Retina (tissue), 1 donor: ENCODE measurements at places on chromosomes 16 and 17.

DNA sequence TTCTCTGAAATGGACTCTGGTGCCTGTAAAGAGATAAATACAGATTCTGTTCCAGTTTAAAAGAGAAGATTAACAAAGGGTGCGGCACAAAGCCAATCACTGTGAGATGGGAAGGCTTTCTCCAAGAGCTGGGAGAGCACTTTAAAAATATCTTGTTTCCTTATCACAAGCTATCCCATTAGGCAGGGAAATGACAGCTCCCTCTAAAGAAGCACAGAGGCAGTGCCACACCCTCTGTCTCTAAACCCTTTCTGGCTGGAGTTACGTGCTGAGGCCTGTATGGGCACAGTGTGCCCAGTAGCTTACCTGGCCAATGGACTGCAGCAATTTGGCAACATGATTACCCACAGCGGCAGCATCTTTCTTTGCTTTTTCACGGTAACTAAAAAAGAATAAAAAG is 9.0 kb upstream of the TERB1 start:
- no peak for DNase-seq

- DNase-seq: no peak
These were observed 86.4 kb downstream of the FOXL1 start for GRCh38 chr16:86664522-86665318.

GRCh38 chr16:71954699-71955195 is 45.5 kb downstream of the PKD1L3 start:
- DNase-seq: no peak

DNA sequence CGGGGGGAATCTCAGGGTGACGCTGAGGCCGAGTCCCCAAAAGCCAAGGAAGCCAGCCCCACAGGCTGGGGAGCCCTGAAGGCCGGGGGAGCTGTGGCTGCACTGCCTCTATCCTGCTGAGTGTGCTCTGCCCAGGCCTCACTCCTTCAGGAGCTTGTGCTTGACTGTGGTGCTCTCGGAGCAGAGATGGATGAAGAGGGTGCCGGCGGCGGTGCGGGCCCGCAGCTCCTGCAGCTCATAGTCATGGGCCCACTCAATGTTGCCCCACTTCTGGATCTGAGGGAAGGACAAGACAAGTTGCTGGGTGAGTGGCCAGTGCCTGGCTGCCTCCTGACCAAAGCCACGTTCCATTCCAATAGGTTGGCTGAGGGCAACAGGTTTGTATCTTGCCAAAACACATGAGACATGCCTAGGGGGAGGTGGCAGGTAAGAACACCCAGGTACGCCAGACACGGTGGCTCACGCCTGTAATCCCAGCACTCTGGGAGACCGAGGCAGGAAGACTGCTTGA is 20.5 kb downstream of the ATPAF2 start:
- no peak for DNase-seq

DNA sequence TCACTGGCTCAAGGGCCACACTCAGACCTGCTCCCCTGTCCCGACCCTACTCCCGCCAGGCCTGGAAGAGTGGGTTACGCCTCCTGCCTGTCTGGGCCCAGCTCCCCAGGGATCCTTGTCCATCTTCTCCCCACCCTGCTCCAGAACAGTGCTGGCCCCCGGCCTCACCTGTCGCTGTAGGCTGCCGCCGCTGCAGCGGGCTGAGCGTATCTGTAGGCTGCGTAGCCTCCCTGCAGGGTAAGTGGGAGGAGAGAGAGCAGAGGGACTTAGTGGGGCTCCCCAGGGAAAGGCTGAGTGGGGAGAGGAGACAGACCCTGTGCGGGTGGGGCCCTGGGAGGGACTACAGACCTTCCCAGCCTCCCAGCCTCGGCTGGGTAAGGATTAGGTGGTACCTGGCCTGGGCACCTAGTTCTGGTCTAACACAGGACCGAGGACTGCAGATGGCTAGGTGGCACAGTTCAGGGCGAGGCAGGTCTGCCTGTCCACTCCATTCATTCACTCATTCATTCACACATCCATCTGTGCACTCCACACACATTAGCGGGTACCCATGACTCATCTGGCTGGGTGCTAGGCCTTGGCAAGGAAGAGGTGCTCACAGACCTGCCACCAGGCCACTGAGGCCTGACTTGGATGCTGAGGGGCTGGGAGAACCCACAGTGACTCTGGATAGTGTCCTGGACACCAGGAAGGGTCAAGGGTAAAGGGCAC is 20.9 kb downstream of the ENGASE start:
- DNase-seq: no peak

DNA sequence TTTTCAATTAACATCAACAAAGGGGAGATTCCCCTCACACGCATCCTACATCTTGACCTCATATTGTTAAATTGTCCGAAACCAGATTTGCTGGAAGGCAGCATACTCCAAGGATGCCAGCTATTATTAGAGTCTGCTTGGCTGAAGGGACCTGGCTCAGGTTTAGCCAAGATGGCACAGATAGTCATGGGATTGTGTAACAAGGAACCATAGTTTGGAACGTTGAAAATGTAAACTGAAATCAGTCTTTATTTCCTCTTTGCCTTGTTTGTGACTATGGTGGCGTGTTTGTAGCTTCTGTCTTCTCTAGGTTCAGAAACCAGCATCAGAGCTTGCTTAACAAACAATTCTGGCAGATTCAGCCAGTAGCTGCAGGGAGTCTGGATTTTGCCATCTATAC is 5.9 kb downstream of the ARSG start:
- no peak for DNase-seq
